ENCODE measurements at places on chromosomes 11 and 22. TPM values are rescaled to one million over a fixed set of nuclear protein-coding genes. Genes with fewer than 3 reads are reported as not detected.

GRCh38 chr11:72832301-72833082, 18.3 kb downstream of the ATG16L2 start:
- DNase-seq = peak; percentile 22
- no peaks in the 10 kb centered on the region for H3K36me3 ChIP-seq
- peaks cover 63% of the 10 kb centered on the region for H3K4me1 ChIP-seq

DNA sequence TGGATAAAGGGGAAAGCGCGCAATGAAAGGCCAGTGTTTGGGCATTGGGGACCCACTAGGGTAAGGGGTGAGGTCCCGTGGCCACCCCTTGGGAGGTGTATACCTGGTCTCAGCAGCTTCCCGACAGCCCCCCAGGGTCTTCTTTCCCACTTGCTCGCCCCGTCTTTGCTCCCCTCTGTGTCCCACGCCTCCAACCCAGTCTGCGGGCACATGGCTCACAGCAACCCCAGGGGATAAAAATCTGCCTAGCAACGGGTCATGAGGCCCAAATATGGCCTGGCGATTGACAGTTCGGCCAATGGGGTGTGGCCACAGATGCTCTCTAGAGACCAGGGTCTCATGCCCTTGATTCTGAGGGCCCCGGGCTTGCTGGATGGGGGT, 41.6 kb downstream of the AHNAK start:
- no peaks in the 10 kb centered on the region for H3K36me3 ChIP-seq
- H3K27ac ChIP-seq = peak overlapping the region; percentile 34
- H3K4me3 ChIP-seq = peak overlapping the region; percentile 38
- no peak for DNase-seq

DNA sequence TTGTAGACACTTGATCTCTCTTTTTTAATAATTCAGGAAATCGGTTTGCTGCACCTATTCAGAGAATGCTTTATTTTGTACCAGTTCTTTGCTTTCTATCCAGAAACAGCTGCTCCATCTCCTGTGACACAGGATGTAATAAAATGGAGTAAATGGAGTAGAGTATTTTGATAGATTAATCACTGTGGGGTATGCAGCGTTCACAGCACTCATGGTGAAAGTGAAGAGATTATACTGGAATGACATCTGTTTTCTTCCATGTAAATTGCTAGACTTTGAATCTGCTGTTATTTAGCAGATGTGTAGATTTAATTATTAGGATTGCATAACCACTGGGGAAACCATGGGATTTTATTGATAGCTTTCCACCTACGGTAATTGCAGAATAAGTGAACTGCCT, 227.3 kb upstream of the ARHGAP42 start:
- no peaks in the 10 kb centered on the region for H3K4me1 ChIP-seq
- H3K36me3 ChIP-seq = no peaks in the 10 kb centered on the region

- DNase-seq = no peak
- no peaks in the 10 kb centered on the region for H3K4me1 ChIP-seq
- H3K36me3 ChIP-seq = no peaks in the 10 kb centered on the region
- H3K27ac ChIP-seq = no peak overlapping the region
- H3K4me3 ChIP-seq = no peak overlapping the region
Observed at GRCh38 chr11:60264644-60265043, 15.8 kb upstream of the MS4A4A start.

- H3K27me3 ChIP-seq = no peaks in the 10 kb centered on the region
- no peak overlapping the region for H3K4me3 ChIP-seq
- H3K4me1 ChIP-seq = peaks cover 10% of the 10 kb centered on the region
- no peak overlapping the region for H3K27ac ChIP-seq
- no peaks in the 10 kb centered on the region for H3K36me3 ChIP-seq
- peak; percentile 21 for DNase-seq
Observed at GRCh38 chr11:17607591-17608570, 60.8 kb downstream of the OTOG start.

DNA sequence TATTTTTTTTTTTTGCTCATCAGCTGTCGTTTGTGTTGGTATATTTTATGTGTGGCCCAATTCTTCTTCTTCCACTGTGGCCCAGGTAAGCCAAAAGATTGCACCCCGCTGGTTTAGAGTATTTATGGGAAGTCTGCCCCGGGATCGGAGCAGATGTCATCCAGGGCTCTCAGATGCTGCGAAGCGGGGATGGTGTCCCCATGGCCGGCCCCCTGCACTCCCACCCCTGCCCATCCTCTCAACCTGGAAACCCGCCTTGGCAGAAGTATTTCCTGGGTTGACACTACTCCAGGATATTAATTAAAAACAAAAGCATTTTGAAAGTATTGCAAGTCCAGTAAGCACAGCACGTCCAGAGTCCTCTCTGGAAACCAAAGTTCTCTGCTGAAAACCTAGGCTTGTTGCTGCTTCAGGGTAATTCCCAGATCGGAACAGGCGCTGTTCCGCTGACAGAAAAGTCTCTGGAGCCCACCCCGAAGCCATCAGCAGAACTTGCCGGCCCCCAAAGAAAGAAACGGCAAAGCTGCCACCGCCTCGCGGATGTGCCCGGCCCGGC, 833 bp downstream of the SCUBE2 start:
- H3K27ac ChIP-seq = peak overlapping the region; percentile 29
- peaks cover 3% of the 10 kb centered on the region for H3K4me1 ChIP-seq
- peak overlapping the region; percentile 42 for H3K4me3 ChIP-seq
- no peak for DNase-seq
- H3K36me3 ChIP-seq = no peaks in the 10 kb centered on the region
- H3K27me3 ChIP-seq = peaks cover 7% of the 10 kb centered on the region

DNA sequence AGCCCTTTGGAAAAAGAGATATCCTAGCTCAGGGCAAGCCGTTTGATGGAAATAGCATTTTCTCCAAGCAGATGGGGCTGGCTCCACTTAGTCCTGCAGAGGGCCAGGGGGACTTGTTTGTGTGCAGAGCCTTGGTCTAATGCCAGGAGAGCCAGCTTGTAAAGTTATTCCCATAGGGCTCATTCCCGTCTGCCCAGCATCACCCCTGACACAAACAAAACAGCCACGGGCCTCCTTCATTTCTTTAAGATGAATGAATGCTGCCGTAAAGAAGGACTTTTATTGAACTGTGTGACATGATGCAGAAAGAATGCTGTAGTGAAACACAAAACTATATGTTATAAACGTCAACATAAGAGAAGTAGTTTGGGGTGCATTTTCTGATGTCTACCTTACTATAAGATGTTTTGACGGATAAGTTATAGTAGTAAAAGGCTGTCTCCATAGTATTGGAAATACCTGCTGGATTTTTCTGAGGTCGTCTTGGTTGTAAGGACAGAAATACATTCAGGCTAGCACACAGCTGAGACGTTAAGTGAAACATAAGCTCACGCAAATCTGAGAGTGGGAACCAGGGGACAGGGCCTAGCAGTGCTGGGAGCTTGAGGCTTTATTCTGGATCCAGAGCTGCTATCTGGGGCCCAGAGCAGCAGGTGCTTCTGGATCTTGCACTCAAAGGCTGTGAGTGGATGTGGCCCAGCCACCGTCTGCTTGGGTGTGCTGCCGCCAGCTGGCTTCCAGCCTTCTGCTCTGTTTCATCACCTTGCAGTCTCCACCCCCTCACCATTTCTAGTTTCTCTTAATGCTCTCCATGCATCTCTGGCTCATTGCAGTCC, 53.3 kb downstream of the NCAM1 start:
- no peaks in the 10 kb centered on the region for H3K36me3 ChIP-seq
- no peak overlapping the region for H3K27ac ChIP-seq
- DNase-seq = peak; percentile 84
- no peaks in the 10 kb centered on the region for H3K27me3 ChIP-seq
- peaks cover 19% of the 10 kb centered on the region for H3K4me1 ChIP-seq

DNA sequence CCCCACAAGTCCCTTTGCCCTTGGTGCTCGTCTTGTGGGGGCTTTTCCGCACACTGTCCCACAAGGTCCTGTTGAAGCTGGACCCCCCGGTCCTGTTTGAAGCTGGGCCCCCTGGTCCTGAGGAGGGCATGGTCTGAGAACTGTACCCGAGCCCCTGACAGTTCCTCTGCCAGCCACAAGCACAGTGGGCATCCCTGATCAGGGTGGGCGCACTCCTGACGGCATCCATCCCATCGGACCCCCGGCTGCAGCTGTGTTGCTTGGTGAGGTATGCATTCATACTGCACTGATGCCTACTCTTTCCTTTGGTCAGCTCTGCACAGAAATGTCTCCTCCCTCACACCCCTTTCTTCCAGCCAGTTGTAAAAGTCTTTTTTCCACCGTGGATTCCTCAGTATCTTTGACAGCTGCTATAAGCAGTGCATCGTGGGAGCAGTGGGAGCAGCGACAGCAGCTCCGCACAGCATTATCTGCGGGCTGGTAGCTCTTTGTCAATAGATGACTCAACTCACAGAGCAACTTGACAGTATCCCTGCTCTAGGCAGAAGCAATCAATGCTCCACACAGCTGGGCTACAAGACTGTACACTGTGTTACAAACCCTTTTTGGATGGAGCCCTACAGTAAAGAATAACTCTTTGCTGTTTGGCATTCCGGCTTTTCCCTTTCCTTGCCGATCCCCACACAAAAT, 1030.8 kb upstream of the CCDC90B start:
- H3K4me3 ChIP-seq = no peak overlapping the region
- H3K27me3 ChIP-seq = no peaks in the 10 kb centered on the region
- H3K4me1 ChIP-seq = no peaks in the 10 kb centered on the region

- H3K4me1 ChIP-seq = peaks cover 11% of the 10 kb centered on the region
- H3K27ac ChIP-seq = no peak overlapping the region
- peak; percentile 39 for DNase-seq
Observed at GRCh38 chr11:118415739-118416068, 14.3 kb downstream of the ATP5MG start.

DNA sequence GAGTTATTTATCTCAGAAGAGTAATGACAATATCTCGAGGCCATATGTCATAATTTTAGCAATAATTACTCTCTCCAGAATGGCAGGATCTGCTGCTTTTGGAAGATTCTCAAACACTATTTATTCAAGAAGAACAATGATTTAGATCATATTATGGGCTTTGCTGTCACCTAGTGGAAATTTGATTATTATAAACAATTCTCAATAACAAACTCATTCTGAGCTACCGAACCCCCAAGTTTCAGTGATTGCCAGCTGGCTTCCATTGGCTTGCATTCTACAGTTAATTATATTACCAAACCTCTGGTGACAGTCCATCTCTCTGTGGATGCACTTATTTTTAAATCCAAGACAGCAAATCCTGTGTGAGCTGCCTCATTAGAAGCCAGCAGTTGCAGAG, 27.9 kb upstream of the SLC36A4 start:
- H3K27me3 ChIP-seq = peaks cover 3% of the 10 kb centered on the region
- H3K4me1 ChIP-seq = no peaks in the 10 kb centered on the region
- H3K36me3 ChIP-seq = no peaks in the 10 kb centered on the region
- H3K4me3 ChIP-seq = no peak overlapping the region
- no peak for DNase-seq

DNA sequence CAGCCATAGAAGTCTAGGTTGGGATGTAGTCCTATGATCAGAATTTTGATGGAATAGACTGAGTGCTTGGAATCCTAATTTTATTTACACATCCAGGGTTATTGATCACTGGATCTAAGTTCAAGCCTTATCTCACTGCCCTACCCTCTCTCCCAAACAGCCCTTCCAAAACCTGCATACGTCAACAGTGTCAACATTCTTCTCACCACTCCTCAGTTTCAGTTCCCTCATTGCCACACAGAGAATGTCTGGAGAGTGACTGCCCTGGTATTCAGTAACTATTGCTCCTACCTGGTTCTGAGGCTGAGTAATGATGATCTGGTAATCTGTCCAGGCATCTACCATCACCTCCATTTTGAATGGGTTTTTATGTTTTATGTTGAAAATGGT, 60.0 kb downstream of the GLYATL1 start:
- H3K27ac ChIP-seq = no peak overlapping the region
- H3K27me3 ChIP-seq = no peaks in the 10 kb centered on the region
- no peak overlapping the region for H3K4me3 ChIP-seq
- H3K36me3 ChIP-seq = no peaks in the 10 kb centered on the region

DNA sequence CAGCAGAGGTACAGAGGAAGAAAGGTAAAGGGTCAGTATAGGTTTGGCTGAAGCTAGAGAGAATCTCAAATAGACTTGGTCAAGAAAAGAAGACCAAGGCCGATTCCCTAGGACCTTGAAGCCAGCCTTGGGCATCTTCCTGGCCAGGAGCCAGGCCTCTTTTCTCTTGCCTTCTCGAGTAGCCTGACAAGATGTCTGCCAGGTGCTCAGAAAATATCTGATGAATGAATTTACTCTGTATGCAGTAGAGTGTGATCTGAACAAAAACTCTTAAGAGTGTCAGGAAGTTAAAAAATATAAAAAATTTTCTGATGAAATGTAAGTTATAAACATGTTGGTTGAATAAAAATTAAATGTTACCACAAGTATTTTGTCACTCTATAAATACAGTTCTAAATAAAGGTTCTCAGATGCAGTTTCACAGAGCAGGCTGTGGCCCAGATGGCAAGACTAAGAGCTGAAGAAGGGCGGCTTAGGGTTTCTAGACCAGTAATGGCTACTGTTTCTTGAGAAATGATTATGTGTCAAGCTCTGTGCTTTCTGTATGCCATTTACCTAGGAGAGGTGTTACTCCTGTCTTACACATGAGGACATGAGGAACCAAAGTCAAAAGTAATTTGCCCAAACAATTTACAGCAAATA, 98.1 kb downstream of the ATXN10 start:
- no peak overlapping the region for H3K4me3 ChIP-seq
- no peaks in the 10 kb centered on the region for H3K27me3 ChIP-seq
- no peak overlapping the region for H3K27ac ChIP-seq
- DNase-seq = no peak
- H3K4me1 ChIP-seq = no peaks in the 10 kb centered on the region

DNA sequence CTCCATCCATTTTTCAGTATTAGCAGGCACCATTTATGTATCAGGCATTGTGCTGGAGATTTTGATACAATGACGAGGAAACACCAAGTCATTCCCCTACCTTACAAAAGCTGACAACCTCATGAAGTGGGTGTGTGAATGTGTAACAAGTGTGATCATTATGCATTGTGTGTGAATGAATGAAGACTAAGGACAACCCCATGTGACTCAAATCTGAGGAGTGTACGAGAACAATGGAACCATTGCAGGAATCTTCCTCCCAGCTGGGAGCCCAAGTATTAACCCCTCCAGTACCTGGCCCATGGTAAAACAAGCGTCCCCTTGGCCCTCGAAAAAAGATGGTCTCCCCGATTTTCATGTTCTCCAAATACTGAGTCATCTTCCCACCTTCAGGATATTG, 4.4 kb downstream of the CYB5R2 start:
- H3K36me3 ChIP-seq = no peaks in the 10 kb centered on the region
- H3K27ac ChIP-seq = no peak overlapping the region
- no peak overlapping the region for H3K4me3 ChIP-seq

The NNMT gene
- total RNA-seq = 57.2 TPM

The CENPM gene
- total RNA-seq = 0.52 TPM

The PVALB gene
- total RNA-seq = not detected

The FOLR1 gene
- not detected for total RNA-seq

The CXCR5 gene
- total RNA-seq = not detected

The SYT7 gene
- 17.4 TPM for total RNA-seq

The OR5P2 gene
- not detected for total RNA-seq

The HBE1 gene
- not detected for total RNA-seq

The C11orf87 gene
- 0.04 TPM for total RNA-seq
